ENCODE measurements at places on chromosomes 5 and 9. TPM values are rescaled to one million over a fixed set of nuclear protein-coding genes. Genes with fewer than 3 reads are reported as not detected.
A peak's percentile ranks its signal among the peaks of the same experiment; 100 is the strongest.

- H3K36me3 ChIP-seq, result no peaks in the 10 kb centered on the region
- no peak for DNase-seq
- peak overlapping the region; percentile 24 for H3K27ac ChIP-seq
- no peaks in the 10 kb centered on the region for H3K27me3 ChIP-seq
Measured at GRCh38 chr5:123673107-123673506, 161.1 kb downstream of the CSNK1G3 start.

GRCh38 chr5:121350181-121350930 lies 501.3 kb upstream of the FTMT start:
- H3K4me1 ChIP-seq, result no peaks in the 10 kb centered on the region
- H3K36me3 ChIP-seq, result no peaks in the 10 kb centered on the region
- no peak overlapping the region for H3K4me3 ChIP-seq
- H3K27ac ChIP-seq, result no peak overlapping the region

GRCh38 chr9:114604989-114605388 lies 6.1 kb upstream of the TMEM268 start:
- H3K36me3 ChIP-seq, result no peaks in the 10 kb centered on the region
- H3K4me3 ChIP-seq, result no peak overlapping the region
- H3K4me1 ChIP-seq, result peaks cover 12% of the 10 kb centered on the region
- no peaks in the 10 kb centered on the region for H3K27me3 ChIP-seq

DNA sequence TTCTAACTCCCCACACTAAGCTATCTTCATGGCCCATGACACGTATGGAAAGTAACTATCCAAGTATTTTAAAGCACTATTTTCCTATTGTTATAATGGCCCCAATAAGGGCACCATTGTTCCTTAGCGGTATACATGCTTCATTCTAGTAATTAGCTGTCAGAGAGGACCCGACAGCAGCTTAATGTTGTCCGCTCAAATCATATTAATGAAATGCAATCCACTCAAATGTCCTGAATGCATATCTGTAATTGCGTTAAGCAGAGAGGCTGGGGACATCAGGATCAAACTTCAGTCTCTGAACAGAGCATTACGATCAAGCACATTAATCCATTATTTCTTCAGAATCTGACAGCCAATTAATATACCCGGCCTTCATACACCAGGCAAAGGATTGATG lies 139.7 kb downstream of the CRB2 start:
- no peaks in the 10 kb centered on the region for H3K4me1 ChIP-seq
- H3K36me3 ChIP-seq, result no peaks in the 10 kb centered on the region
- no peak overlapping the region for H3K4me3 ChIP-seq

DNA sequence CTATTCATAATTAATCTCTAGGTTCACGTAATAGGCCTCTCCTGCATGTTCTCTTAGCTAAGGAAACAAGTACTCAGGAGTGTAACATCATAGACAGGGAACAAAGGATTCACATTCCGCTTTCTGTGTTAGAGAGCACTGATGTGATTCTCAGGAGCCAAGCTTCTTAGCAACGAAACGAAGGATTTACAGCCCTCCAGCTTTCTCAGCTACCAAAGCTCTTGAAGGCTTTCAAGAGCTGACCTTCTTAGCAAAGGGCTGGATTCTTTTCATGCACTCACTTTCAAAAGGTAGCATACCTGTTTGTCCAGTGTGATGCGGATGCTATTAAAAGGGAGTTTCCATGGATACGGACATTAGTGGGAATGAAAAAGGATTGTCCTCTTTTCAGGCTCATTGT lies 107.4 kb downstream of the TUSC1 start:
- H3K27ac ChIP-seq, result no peak overlapping the region
- DNase-seq, result no peak

GRCh38 chr5:124639095-124639665 lies 107.3 kb downstream of the ZNF608 start:
- DNase-seq, result no peak
- no peaks in the 10 kb centered on the region for H3K27me3 ChIP-seq
- no peaks in the 10 kb centered on the region for H3K36me3 ChIP-seq
- H3K4me3 ChIP-seq, result no peak overlapping the region

SKIC3 gene
- 67.9 TPM for total RNA-seq

DNA sequence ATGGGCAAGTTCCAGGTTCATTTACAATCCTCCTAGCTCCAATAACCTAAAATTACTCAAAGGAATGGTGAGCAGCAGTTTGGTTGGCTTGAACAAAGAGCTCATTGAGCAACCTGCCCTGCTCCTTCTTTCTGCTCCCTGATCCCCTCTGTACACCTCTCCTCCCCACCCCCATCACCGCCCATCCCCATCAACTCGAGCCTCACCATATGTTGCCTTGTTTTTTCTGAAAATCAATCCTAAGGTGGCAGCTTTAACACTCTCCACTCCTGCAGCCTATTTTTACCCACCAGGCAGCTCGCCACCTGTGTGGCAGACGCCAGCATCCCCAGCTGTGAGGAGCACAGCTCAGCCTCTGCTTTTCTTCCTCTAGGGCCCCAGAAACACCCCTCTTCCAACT lies 533.4 kb upstream of the BRINP1 start:
- DNase-seq, result no peak
- H3K4me3 ChIP-seq, result no peak overlapping the region
- no peaks in the 10 kb centered on the region for H3K36me3 ChIP-seq

NUTM2G gene
- not detected for total RNA-seq

DNA sequence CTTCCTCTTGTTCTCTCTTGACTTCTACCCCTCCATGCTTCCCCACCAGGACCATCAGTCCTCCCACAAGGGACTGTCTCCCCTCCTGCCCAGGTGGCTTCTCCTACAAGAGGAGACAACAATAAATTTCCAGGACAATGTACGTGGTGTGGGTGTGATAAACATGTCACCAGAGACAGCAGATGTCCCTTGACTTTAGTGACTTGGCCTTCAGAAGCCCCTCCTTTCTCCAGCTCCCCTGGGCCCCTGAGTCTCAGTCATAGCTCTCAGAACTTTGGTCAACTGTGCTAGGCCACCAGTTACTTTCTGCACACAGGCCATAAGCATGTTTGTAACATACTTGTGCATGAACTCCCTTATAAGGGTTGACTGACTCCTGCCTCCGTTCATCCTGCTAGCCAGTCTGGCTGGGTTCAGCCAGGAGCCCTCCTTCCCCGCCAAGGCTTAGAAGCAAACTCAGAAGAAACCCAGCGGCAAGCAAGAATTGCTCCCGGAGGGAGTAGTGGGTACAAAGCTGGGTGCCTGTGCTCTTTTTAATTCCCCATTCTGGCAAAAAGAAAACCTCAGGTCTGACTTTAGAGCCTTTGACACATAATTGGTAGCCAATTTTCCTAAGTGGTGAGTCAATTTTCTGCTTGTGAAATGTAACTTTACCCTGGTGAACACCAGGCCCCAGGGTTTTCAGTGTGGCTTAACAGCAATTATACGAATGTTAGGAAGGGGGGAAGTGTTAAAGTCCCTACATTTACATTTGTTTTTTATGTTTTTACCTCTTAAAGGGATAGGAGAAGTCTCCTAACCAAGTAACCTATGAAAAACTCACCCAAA lies 49.2 kb downstream of the EBF1 start:
- peaks cover 53% of the 10 kb centered on the region for H3K4me1 ChIP-seq
- peak overlapping the region; percentile 92 for H3K27ac ChIP-seq
- DNase-seq, result peak; percentile 40
- peak overlapping the region; percentile 5 for H3K4me3 ChIP-seq

- H3K27ac ChIP-seq, result no peak overlapping the region
- no peaks in the 10 kb centered on the region for H3K36me3 ChIP-seq
- no peak for DNase-seq
- H3K4me3 ChIP-seq, result no peak overlapping the region
- peaks cover 27% of the 10 kb centered on the region for H3K4me1 ChIP-seq
- H3K27me3 ChIP-seq, result no peaks in the 10 kb centered on the region
Measured at GRCh38 chr5:81817980-81818379, 67.1 kb upstream of the SSBP2 start.

GRCh38 chr5:104739905-104740304 lies 1177.3 kb upstream of the NUDT12 start:
- H3K27me3 ChIP-seq, result no peaks in the 10 kb centered on the region
- H3K27ac ChIP-seq, result no peak overlapping the region
- DNase-seq, result no peak
- H3K4me3 ChIP-seq, result no peak overlapping the region

DNA sequence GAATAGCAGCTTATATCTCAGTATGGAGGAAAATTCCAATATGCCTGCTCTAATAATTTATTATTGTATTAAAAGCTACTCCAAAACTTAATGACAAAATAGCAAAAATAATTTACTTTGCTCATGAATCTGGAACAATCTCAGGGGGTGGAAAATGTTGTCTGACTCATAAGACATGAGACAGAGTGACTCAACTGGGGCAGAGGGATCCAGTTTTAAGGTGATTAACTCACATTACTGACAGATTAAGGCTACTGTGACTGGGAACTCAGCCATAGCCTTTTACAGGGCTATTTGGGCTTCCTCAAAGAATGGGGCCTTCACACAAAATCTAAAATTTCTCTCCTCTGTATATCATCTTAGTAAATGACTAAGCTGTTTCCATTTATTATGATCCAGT lies 1172.9 kb downstream of the CDH12 start:
- H3K4me1 ChIP-seq, result no peaks in the 10 kb centered on the region
- H3K4me3 ChIP-seq, result no peak overlapping the region
- H3K27me3 ChIP-seq, result no peaks in the 10 kb centered on the region
- no peak overlapping the region for H3K27ac ChIP-seq
- DNase-seq, result no peak

DNA sequence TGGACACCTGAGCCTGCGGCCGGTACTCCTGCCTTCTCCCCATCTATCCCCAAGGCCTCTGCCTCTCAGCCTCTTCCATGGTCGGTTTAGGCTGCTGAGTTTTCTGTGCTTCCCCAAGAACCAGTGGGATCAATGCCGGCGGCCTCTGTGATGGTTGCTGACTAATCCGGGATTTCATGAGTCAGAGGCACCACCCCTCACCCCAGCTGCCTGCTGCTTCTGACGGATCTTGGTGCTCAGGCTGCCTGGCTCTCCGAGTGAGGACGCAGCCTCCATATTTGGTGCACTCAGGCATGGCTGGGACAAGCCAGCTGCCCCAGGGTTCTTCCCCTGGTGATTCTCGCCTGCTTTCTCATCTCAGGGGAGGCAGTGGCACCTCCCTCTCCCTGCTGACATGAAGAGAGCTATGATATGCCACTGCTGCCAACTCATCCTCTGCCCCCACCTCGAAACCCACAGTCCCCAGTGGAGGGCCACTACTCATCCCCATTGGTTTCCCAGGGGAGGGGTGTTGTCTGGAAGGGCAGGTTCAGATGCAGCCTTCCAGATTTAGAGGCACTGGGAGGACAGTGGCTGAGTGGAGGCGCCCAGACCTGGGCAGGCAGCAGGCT lies 3.3 kb upstream of the MAN1B1 start:
- H3K36me3 ChIP-seq, result peaks cover 53% of the 10 kb centered on the region
- DNase-seq, result no peak
- H3K4me3 ChIP-seq, result no peak overlapping the region
- H3K27ac ChIP-seq, result no peak overlapping the region

- H3K27ac ChIP-seq, result no peak overlapping the region
- no peaks in the 10 kb centered on the region for H3K27me3 ChIP-seq
- no peak for DNase-seq
- H3K36me3 ChIP-seq, result peaks cover 22% of the 10 kb centered on the region
- H3K4me1 ChIP-seq, result no peaks in the 10 kb centered on the region
- no peak overlapping the region for H3K4me3 ChIP-seq
Measured at GRCh38 chr9:114051281-114051680, 26.8 kb downstream of the AMBP start.

DNA sequence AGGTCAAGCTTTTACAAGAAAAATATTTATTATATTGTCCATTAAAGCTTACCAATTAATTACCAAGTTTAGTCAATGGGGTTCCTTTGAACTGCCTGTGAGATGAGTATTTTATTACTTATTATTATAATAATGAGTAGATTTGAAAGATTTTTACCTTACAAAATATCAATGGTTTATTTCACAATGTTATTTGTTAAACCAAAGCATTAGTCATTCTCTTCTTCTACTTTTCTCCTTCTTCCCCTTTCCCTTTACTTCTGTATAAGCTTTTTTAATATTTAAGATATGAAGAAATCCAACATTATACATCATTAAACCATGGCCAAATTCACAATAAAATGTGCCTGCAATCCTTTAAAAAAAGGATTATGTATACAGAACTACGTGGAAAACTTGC lies 369.5 kb downstream of the ARL15 start:
- no peaks in the 10 kb centered on the region for H3K27me3 ChIP-seq
- peaks cover 14% of the 10 kb centered on the region for H3K4me1 ChIP-seq
- H3K27ac ChIP-seq, result no peak overlapping the region
- H3K4me3 ChIP-seq, result no peak overlapping the region
- no peak for DNase-seq

- H3K27me3 ChIP-seq, result no peaks in the 10 kb centered on the region
Measured at GRCh38 chr9:5278486-5278885, 26.0 kb downstream of the RLN2 start.

- H3K4me1 ChIP-seq, result peaks cover 8% of the 10 kb centered on the region
- H3K4me3 ChIP-seq, result peak within 1 kb of the TSS; percentile 76
- H3K27me3 ChIP-seq, result peaks cover 80% of the 10 kb centered on the region
- peak; percentile 23 for DNase-seq
- peak within 1 kb of the TSS; percentile 86 for H3K27ac ChIP-seq
Measured at GRCh38 chr5:80959768-80960442, at the start of gene RASGRF2. RASGRF2 (plus strand) TSS chr5:80960363; CDS start chr5:80960739, 376 bp downstream.

- no peaks in the 10 kb centered on the region for H3K36me3 ChIP-seq
- H3K4me1 ChIP-seq, result no peaks in the 10 kb centered on the region
- no peak overlapping the region for H3K27ac ChIP-seq
- H3K27me3 ChIP-seq, result no peaks in the 10 kb centered on the region
Measured at GRCh38 chr5:125612776-125613175, 810.4 kb upstream of the GRAMD2B start.

DNA sequence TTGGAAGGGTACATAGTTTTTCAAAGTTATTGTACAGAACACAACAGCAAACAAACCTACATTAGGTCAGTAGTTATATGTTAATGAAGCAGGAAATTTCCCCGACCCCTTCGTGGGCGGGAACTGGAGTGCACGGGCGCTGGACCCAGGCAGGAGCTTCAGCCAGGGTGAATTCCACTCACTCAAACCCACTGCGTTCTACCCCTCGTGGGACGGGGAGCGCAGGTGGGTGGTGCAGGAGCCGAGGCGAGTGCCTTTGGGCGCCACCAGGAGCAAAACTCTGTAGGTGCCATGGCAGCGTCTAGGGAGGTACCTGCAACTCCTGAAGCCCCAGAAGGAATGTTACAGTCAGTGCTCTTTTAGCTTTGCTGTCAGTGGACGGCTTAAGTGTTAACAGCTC lies 29.6 kb upstream of the ERAP1 start:
- no peak for DNase-seq
- H3K27me3 ChIP-seq, result no peaks in the 10 kb centered on the region
- no peak overlapping the region for H3K27ac ChIP-seq
- H3K36me3 ChIP-seq, result no peaks in the 10 kb centered on the region
- H3K4me3 ChIP-seq, result no peak overlapping the region
- no peaks in the 10 kb centered on the region for H3K4me1 ChIP-seq

CCNB1 gene
- total RNA-seq, result 2.9 TPM

PPP3R2 gene
- total RNA-seq, result not detected

- no peaks in the 10 kb centered on the region for H3K27me3 ChIP-seq
- H3K36me3 ChIP-seq, result peaks cover 34% of the 10 kb centered on the region
Measured at GRCh38 chr5:111495159-111495558, 17.2 kb downstream of the STARD4 start.
